ENCODE measurements at places on chromosomes 16 and 17.

GRCh38 chr17:16887523-16888095 lies 84.3 kb downstream of the TNFRSF13B start:
- no peak for DNase-seq

DNA sequence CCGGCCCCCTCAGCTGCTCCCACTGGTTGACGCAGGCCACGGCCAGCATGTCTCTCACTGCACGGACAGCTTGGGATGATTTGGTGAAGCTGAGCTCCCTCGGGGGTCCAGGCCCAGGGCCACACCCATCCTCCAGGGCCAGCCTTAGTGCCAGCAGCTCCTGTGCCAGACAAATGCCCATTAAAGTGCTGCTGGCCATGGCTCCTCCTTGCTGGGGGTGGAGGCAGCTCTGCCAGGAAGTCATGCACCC lies 2.5 kb downstream of the TRIM47 start:
- no peak for DNase-seq

DNA sequence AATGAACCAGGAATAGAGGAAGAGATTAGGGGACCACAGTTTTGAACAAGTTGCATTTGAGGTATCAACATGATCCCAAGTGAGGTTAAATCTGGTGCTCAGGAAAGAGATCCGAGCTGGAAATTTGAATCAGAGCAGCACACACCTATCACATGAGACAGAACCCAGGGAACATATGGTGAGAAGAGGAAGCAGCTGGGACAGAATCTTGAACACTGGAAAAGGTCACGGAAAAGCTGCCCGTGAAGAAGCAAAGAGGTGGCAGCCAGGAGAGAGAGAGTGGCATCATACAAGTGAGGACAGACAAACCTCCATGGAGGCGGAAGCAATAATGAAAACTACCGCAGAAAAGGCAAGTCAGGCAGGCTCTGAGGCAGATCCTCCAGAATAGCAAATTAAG lies 36.1 kb downstream of the USP31 start:
- no peak for DNase-seq

DNA sequence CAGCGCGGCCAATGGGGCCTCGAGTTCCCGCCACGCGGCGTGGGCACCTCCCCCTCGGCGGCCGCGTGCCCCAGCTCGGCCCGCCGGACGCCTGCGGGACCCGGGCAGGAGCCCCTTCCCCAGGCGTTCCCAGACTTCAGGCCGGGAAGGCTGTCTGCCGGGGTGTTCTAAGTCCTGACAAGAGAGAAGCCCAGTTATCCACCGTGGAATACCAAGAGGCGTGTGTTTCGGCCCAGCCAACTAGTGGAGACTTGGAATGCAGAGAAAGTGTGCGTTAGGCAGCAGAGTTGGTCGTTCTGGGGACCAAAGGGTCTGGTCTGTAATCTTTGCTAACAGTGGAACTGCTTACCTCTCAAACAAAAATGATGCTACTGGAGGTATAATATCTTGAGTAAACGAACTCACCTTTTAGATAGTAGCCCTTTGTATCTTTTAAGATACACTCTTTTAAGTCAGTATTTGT lies 251 bp upstream of the HSF5 start:
- no peak for DNase-seq

GRCh38 chr16:23384878-23385277 lies 68.1 kb downstream of the COG7 start:
- no peak for DNase-seq

DNA sequence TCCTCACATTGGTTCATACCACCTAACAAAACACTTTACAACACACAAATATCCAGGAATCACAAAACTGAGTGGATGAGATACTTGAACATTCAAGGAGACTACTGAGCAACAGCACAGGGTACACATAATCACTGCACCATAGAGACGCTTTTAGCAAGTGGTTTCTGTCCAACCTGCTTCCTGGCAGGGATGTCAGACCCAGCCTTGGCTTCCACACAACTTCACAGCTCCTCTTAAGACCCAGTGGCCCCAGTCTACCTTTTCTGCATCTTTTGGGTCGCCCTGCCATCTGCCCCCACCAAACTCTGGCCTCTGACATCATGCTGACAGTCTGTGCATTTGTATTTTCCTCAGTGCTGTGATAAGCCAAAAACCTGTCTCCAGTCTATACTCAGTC lies 5.9 kb upstream of the CORO6 start:
- DNase-seq = no peak

DNA sequence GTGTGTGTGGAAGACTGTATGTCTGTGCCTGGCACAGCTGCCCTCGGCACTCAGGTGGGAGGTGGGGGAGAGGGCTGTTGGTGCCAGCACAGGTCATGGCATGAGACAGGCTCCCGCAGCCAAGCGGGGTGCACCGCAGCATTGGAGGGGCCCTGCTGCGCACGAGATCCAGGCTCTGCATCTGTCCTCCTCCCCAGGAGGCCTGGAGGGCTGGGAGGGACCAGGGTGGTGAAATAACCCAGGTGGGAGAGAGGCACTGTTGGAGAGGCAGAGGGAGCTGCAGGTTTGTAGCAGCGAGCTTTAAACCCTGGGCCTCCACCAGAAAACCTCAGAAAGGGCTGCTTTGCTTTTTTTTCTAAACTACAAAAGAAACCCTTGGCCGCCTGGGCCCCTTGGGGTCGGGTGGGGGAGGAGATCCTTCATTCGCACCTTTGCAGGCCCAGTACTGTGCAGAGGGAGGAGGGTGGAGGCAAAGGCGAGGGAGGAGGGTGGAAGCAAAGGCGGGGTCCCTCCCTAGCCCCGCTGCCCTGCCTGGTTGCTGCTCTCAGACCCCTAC lies 241.7 kb downstream of the SEC14L1 start:
- no peak for DNase-seq

Data from HTR-8/SVneo (cell line).